ENCODE measurements at places on chromosomes 7 and 10.

- DNase-seq: no peak
Observed at GRCh38 chr7:141495057-141495456, 56.2 kb upstream of the AGK start.

- no peak for DNase-seq
Observed at GRCh38 chr10:124172181-124172916, 79.0 kb upstream of the CHST15 start.

DNA sequence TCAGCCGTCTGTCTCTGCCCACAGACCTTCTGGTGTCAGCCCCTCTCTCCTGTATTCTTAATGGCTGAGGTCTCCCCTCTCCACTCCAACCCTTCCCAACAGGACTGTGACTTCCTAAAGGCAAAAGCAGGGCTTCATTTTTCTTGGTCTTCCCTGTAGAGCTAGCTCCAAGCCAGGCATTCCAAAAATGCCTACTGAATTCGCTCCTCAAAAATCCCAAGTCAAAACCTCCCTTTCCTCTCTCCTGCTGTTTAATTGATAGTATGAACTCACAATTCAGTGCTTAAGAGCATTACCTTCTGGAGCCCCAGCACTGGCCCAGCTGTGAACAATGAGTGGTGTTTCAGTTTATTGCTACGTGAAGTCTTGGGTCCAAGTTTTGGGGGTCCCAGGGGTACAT lies 628.4 kb downstream of the PARD3 start:
- DNase-seq: no peak

DNA sequence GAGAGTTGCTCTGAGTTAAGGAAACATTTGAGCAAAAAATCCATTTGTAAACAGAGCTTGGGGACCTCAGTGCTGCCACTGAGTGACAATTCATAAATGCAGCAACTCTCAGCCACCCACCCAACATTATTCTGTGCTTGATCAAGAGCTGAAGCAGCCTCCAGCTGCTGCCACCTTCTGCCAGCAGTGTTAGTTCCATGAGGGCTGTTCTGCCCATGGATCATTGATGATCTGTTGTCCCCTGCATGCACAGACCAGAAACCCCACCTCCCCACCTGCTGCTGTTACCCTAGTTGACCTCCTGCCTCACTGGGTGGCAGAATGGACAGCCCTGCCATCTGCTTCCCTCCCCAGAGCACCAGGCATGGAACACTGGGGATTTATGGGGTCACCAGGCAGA lies 305.4 kb downstream of the KCNMA1 start:
- no peak for DNase-seq

DNA sequence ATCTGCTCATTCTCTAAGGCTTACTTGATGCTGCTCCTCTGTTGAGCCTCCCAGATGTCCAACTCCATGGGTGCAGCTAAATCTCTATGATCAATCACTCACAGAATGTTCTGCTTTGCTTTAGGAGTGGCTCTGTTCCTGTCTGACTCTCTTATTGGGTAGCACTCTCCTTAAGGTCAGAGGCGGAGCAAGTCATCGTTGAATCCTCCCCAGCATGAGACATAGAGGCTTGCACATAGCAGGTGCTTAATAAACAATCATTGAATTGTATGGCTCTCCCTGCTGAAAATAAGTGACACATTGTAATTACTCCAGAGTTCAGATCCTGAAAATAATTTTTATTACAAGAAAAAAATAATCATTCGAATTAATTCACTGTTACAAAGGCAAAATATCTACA lies 69.7 kb downstream of the NPS start:
- DNase-seq: no peak

- no peak for DNase-seq
Observed at GRCh38 chr10:80938903-80939302, 401.2 kb downstream of the SH2D4B start.

GRCh38 chr10:101139421-101139911 lies 8.4 kb downstream of the TLX1 start:
- no peak for DNase-seq

GRCh38 chr7:107501593-107501992 lies 31.7 kb downstream of the GPR22 start:
- no peak for DNase-seq

DNA sequence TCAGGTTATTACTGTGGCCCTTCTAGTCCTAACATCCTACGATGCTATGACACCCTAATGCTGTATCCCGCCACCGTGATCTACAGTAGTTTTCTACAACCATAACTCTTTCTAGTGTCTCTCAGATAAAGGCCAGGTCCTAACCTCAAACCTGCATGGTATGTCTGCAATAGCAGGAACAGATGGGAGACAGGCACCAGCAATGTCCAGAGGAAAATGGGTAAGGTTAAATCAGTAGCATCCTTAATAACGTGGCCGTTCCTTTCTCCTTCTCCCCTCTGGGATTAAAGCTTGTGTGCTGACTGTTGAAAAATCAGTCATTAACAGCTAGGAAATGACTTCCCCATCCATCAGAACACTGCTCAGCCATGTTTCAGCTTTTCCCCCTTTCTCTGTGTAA lies 321.9 kb upstream of the NPVF start:
- no peak for DNase-seq

DNA sequence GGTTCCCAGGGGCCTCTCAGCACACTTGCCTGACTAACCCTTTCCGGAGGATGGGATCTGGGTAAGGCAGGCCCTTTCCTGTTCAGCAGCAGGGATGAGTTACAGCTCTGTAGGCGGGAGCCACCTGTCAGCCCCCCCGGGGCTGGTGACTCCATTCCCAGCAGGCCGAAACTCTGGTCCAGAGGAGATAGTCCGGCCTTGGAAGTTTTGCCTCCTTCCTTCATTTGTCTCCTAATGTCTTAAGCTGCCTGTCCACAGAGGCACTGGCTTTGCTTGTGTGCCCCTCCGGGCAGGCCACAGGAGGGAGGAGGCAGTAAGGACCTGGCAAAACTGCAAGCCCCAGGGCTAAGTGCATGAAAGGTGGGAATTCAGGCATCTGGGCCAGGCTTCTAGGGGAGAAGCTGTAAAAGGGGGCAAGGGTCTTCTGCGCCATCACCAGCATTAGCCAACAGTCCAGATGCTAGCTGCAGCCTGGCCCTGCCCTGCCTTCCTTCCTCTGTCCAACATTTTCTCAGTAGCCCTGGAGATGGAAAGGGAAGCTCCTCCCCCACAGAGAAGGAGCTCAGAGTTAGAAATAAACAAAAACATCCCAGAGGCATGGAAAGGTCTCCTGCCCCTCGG lies 1.2 kb downstream of the ADIRF start:
- DNase-seq: no peak

DNA sequence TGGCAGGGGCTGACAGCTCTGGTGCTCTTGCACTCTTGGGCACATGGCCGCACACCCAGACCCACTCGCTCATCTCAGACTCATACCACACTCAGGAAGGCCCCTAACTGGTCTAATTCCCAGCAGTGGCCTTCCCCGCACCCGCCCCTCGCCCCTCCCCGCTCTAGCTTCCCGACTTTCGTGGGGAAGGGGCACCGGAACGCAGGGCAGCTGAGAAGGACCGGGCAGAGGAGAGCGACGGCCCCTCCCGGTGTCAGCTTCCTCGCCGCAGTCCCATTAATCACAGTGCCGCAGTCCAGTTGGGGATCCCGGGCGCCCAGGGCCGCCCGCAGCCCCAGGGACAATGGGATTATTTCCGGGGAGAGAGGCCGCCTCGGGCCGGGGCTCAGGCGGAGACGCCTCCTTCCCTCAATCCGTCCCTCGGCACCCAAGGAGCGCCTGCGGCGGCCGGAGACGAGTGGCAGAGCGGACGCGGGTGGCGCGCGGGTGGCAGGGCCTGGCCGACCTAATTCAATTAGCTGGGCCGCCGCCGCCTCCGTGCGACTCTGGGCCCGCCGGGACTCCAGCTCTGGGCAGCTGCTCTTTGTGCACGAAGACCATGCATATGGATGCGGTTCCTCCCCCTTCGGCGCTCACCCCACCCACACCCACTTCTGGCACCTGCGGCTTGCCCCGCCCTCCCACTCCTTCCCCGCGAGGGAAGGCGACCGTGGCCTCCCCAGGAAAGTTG lies 7.8 kb upstream of the TLX1 start:
- no peak for DNase-seq

- DNase-seq: no peak
Observed at GRCh38 chr7:372932-373791, 83.2 kb downstream of the FOXL3 start.

- no peak for DNase-seq
Observed at GRCh38 chr10:127919418-127920271, 12.7 kb downstream of the PTPRE start.
